ENCODE measurements at places on chromosomes 2 and 18. TPM values are rescaled to one million over a fixed set of nuclear protein-coding genes. Genes with fewer than 3 reads are reported as not detected.

SRD5A2 gene
- total RNA-seq = not detected

LANCL1 gene
- 35.1 TPM for total RNA-seq

HRH4 gene
- 0.16 TPM for total RNA-seq

OSBPL6 gene
- total RNA-seq = 1.8 TPM

PPP1R1C gene
- not detected for total RNA-seq

FAP gene
- not detected for total RNA-seq

CIDEA gene
- total RNA-seq = not detected

UNC80 gene
- total RNA-seq = not detected

All from activated T-helper 2 cell treated with anti-CD3 and anti-CD28 coated beads, Interferon-gamma antibody, Interleukin-2, Interleukin-4, amounts not matched to agents 10 μg/mL and 5 μg/mL and 100 μg/mL, durations not matched to agents 14 hours and 24 hours and 36 hours (primary cell).